ENCODE measurements at places on chromosomes 4 and X.

DNA sequence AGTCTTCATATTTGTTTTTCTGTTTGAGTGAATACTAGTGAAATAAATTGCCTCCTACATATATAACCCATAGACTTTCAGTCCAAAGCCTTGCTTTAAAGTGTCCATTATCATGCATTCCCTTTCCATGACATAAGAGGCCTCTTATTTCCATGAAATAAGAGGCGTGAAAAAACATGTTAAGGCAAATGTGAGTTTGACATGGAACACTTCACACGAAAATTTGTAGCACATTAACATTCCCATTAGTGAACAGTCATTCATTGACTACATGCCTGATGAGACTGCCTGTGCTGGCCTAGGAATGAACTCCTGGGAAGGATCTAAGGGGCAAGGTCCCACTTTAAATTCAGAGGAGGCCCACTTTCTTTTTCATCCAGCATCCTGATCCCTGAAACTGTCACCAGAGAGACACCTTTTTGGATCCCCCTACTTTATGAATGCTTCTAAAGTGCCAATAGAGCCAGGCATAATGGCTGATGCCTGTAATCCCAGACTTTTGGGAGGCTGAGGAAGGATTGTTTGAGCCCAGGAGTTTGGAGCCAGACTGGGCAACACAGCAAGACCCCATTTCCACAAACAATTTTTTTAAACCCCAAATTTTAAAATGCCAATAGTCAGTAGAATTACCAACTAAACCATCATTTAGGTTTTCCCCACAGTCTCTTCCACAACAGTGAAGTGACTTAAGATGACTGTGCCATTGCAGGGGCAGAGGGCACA lies 6.7 kb downstream of the RTL8B start:
- no peak for DNase-seq

DNA sequence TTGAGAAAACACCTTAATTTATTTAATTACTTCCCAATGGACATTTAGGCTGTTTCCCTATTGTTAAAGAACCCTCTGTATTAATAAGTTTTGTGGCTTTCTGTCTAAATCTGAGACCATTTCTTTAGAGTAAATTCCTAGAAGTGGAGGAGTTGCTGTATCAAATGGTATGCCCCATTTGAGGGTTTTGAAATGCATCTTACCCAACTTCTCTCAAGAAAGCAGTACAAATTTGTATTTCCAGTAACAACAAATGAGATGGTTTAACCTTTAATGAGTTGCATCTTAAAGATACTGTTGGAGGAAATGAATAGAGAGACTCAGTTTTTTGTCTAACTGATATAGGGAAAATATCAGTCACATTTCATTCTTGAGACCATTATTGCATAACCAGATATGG lies 70.5 kb upstream of the CBLL2 start:
- DNase-seq, result no peak

GRCh38 chr4:176099314-176099713 lies 33.7 kb downstream of the WDR17 start:
- DNase-seq, result no peak

GRCh38 chr4:78297116-78297800 lies 240.1 kb downstream of the FRAS1 start:
- DNase-seq, result no peak

DNA sequence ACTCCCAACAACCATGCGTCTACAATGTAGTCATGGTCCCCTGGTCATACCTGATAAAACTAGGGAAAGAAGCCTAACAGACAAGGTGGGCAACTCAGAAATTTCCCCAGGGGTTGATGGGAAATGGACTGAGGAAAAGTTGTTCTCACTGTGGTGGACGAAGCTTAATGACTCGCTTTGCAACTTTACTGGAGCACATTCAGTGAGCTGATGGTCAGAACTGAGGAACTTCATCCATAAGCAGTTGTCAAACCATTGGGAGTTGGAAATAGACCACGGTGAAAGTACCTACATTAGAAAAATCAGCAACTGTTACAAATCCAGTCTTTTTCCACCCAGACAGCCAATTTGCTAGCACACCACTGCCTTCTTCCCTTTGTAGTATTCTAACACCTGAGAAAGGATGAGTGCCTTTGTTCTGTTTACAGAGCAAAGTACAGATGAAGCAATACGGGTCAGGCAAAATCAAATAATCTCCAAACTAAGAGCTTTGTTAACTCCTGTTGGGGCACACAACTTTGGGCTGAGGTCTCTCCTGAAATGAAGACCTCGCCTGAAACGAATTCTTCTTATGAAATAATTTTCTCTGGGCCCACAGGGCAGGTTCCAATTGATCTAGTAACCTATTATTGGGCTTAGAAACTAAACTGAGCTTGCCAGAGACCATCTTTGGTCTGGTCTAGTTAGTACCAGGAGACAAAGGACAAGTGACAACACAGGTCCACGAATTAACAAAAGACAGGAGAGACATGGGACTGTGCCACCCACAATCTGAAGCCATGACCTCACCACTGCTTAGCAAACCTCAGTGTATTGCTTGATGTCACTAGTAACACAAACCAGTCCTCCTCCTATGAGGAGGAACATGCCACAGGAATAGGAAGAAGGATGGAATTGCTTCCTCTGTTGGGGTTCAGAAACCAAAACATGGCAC lies 58.9 kb upstream of the NFKB1 start:
- DNase-seq, result no peak

DNA sequence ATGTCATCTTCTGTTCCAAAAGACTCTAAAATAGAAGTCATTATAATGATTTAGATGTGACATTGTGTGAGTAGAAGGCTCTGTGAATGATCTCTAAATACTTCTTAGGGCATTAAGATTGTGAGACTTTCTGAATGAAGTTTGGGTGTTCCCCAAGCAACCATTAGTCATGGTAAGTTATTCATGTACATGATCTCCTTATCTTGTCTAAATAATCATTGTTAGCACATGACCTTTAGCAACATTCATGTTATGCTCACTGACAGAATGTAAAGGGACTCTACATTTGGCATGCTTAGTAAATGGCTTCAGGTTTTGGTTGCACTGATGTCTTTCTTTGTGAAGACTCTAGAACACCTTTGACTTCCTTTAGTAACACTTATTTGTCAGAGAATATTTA lies 140.8 kb upstream of the AGA start:
- no peak for DNase-seq

DNA sequence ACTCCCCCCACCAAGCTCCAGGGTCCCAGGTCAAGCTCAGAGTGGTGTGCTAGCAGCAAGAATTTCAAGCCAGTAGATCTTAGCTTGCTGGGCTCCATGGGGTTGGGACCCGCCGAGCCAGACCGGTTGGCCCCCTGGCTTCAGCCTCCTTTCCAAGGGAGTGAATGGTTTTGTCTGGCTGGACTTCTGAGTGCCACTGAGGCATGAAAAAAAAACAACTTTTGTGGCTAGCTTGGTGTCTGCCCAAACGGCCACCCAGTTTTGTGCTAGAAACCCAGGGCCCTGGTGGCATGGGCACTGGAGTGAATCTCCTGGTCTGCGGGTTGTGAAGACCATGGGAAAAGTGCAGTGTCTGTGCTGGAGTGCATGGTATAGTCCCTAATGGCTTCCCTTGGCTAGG lies 82.6 kb downstream of the NBDY start:
- no peak for DNase-seq

GRCh38 chrX:106780664-106781377 lies 21.7 kb upstream of the TBC1D8B start:
- DNase-seq, result no peak

DNA sequence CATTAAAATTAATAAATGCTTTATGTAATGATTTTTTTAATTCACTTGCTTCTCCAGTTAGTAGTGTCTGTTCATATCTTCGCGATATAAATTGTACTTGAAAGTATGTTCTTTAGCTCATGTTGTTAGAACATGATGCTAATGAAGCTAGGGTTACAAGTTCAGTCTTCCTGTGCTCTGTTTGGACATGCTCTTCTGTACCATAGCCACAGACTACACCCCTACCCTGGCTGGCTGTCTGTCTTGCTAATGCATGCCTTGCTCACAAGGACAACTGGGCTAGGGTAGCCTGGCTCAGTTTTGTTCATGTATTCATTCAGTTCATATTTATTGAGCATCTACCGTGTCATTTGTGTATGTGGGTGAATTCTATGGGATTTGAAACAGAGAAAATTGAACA lies 50.8 kb upstream of the MTMR1 start:
- DNase-seq, result no peak

GRCh38 chrX:153818571-153819383 lies 11.6 kb downstream of the PDZD4 start:
- peak; percentile 14 for DNase-seq

- no peak for DNase-seq
Measured at GRCh38 chrX:13033193-13033592, 11.2 kb downstream of the FAM9C start.

DNA sequence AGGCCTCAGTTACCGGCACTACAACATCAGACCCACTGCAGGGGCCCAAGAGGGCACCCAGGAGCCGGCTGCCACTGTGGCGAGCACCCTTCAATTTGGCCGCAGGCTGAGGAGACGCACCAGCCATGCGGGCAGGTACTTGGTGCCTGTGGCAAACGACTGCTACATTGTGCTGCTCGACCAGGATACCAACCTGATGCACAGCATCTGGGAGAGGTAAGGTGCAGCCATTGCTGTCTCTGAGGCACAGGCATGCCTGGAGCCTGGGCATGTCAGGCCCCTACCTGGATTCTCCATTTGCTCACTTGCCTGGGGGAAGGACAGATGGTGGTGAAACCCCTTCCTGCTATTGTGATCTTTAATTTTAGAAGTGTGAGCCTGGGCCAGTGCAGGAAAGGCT lies 30.1 kb downstream of the MAN2B2 start:
- DNase-seq, result no peak

DNA sequence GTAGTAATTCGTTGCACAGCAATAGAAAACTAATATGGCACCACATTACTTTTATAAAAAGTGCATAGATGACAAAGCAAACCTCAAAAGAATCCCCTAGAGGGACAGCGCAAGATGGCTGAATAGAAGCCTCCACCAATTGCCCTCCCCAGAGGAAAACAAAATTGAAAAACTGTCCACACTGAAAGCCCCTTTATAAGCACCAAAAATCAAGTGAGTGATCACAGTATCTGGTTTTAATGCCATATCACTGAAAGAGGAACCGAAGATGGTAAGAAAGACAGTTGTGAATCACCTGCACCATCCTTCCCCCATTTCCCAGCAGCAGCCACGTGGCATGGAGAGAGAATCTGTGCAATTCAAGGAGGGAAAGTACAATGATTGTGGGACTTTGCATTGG lies 522.2 kb downstream of the GLUD2 start:
- no peak for DNase-seq

- DNase-seq, result no peak
Measured at GRCh38 chr4:23922013-23922412, 32.2 kb upstream of the PPARGC1A start.

DNA sequence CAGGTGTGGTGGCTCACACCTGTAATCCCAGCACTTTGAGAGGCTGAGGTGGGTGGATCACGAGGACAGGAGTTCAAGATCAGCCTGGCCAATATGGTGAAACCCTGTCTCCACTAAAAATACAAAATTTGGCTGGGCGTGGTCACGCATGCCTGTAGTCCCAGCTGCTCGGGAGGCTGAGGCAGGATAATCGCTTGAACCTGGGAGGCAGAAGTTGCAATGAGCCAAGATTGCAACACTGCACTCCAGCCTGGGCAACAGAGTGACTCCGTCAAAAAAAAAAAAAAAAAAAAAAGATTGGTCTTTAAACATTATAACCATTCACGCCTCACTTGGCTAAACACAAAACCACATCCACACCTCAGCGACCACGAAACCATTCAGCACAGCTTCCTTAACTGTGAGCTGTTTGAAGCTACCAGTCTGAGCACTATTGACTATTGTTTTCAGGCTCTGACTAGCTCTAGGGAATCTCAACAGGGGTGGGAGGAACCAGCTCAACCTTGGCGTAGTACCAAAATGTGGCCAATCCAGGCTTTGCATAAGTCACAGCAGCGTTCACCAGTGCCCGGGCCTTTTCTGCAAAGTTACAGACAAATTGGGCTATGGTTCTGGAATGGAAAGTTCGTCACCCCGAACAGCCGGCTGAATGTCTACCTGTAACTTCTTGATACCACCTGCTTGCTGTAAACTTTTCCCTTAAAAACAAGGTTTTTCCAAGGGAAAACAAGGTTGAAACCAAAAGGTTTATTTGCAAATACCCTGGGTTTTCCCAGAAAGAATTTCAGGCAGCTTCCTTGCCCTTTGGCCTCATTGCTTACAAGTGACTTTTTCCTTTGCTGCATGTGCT lies 73.6 kb upstream of the DHX15 start:
- no peak for DNase-seq

GRCh38 chrX:53824686-53825085 lies 138.2 kb upstream of the HUWE1 start:
- no peak for DNase-seq

DNA sequence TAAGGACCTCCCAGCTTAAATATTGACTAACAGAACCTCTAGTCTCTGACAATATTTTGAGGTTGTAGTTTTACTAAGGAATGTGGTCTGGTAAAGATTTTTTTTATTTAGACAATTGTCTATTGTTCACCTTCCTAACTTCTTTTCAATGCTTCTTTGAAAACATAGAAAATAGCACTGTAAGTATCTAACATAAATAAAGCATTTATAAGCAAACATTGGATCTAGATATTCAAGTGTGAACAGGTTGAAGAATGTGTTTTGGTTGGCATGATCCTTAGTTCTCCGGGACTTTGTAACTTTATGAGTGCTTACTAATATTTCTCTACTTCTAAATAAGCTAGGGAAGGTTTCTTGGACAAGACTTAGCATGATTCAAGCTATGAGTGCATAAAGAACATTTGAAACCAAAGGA lies 285.4 kb upstream of the ARSJ start:
- no peak for DNase-seq

DNA sequence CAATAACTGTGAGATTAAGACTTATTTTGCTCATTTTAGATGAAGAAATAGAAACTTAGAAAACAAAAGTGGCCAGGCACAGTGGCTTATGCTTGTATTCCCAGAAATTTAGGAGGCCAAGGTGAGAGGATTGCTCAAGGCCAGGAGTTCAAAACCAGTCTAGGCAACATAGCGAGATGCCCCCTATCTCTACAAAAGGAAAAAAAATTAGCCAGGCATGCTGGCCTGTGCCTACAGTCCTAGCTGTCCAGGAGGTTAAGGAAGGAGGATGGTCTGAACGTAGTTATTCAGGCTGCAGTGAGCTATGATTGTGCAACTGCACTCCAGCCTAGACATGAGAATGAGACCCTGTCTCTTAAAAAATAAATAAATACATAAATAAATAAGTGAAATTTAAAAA lies 28.0 kb downstream of the APELA start:
- no peak for DNase-seq

DNA sequence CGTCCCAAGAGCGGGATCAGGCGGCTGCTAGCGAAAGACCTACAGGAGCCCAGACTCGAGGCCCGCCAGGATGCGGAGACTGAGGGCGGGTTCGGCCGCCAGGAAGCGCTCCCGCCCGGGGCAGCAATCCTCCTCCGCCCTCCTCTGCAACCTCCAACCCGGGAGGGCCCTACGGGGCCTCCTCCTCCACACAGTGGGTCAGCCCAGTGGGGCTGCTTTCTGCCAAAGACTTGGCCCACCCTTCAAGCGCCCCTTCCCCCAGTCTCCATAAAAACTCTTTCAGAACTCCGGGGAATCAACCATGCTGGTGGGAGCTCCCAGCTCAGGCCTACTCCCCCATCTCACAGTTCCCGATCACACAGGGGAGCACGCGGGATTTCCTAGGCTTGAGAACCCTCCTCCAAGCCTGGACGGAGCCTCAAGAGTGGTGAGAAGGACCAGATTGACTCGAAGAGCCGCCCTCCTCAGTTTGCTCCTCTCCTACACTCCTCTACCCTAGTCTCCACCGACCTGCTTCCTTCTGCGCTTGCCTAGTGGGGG lies 77.5 kb downstream of the RLIM start:
- no peak for DNase-seq

Data from activated CD4-positive, alpha-beta T cell treated with anti-CD3 and anti-CD28 coated beads for 1 hour (primary cell).